ENCODE measurements at places on chromosomes 11 and 22.

- no peak for DNase-seq
Observed at GRCh38 chr22:20080445-20080775, 369 bp downstream of the DGCR8 start.

GRCh38 chr11:65448074-65448417, 25.4 kb downstream of the NEAT1 start:
- DNase-seq = no peak

GRCh38 chr11:20881328-20882079, 212.1 kb downstream of the NELL1 start:
- no peak for DNase-seq

DNA sequence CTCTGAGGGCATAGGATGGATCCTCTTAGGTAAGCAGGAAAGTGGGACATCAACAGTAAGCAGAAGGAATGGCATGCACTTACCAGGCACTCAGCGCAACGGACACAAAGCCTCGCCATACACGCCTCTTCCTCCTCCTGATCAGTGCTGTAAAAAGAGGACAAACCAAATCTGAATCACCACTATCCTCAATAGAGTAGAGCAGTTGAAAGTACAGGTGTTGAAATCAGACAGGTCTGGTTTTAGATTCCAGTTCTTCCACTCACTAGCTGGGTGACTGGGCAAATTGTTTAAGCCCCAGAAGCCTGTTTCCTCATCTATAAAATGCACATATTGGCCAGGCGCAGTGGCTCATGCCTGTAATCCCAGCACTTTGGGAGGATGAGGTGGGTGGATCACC, 8.6 kb upstream of the JAML start:
- no peak for DNase-seq

- no peak for DNase-seq
Observed at GRCh38 chr11:77525455-77526091, 51.7 kb upstream of the PAK1 start.

DNA sequence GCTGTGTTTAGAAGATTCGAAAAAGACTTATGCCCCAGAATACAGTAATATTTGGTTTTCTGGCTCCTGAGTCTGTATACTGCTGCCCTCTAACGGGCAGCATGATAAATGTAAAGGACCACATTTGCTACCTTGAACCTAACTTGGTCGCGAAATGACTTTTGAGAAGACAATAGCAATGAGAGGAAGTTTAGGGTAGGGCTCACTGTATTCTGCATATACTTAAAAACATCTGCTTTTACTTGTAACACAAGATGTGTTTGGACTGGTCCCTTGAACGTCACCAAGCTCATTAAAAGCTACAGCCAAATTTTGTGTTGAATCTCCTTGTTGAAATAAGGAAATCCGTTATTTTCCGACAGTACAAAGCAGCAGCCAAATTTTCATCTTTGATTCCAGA, 309.1 kb downstream of the SWAP70 start:
- DNase-seq = peak; percentile 49

GRCh38 chr11:35892166-35892565, 51.7 kb upstream of the LDLRAD3 start:
- no peak for DNase-seq

- DNase-seq = no peak
Observed at GRCh38 chr22:31102441-31103081, 4.8 kb downstream of the SELENOM start.

GRCh38 chr11:82765466-82766034, 31.9 kb upstream of the FAM181B start:
- DNase-seq = no peak

GRCh38 chr11:73267906-73268540, 4.1 kb upstream of the P2RY6 start:
- DNase-seq = no peak

DNA sequence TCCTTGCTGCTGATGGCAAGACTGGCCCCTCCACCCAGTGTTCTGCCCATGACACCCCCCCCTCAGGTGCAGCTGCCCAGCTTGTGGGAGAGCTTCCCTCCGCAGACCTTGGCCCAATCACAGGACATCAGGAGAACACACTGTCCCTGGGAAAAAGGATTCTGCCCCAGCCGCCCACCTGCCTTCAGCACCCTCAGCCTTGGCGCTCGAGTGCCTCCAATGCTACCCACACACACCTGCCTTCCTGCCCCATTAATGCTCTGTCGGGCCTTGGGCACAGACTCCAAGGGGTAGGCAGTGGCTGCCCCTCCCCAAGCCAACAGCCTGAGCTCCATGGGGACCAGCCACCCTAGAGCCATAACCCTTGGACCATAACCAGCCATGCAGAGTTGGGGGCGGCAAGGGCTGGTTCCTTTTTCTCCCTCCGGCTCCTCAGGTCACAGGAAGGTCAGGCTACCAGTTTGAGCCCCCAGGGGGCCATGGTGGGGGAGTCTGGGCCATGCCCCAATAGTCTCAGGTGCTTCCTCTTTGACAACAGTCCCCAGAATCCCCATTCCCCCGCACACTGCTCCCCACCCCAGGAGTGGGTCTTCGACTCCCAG, 1.3 kb upstream of the ZNF70 start:
- DNase-seq = no peak

- no peak for DNase-seq
Observed at GRCh38 chr11:46733234-46733633, 14.2 kb downstream of the F2 start.

DNA sequence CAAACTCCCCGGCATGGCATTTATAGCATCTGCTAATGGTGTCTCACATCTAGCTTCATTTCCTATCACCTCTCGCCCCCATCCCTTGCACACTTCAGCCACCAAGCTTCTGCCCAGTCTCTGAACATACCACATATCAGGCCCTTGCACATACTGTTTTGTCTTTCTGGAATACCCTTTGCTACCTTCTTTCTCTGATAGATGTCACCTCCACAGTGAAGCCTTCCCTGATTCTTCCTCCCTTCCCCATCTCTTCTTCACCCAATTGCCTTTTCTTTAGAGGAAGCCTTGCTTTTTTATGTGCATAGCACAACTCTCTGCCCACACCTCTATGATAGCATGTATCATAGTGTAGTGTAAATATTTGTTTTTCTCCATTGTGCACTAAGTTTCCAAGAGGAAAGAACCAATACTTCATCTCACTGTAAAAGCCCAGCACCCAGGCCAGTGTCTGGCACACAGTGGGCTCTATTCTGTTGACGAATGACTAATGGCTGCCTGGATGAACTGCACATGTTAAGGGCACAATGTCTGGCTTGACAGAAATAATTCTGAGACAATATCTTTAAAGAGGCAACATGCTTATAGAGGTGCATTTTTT, 27.8 kb downstream of the P4HA3 start:
- DNase-seq = no peak

- DNase-seq = no peak
Observed at GRCh38 chr22:42056757-42057511, 13.7 kb downstream of the NAGA start.

DNA sequence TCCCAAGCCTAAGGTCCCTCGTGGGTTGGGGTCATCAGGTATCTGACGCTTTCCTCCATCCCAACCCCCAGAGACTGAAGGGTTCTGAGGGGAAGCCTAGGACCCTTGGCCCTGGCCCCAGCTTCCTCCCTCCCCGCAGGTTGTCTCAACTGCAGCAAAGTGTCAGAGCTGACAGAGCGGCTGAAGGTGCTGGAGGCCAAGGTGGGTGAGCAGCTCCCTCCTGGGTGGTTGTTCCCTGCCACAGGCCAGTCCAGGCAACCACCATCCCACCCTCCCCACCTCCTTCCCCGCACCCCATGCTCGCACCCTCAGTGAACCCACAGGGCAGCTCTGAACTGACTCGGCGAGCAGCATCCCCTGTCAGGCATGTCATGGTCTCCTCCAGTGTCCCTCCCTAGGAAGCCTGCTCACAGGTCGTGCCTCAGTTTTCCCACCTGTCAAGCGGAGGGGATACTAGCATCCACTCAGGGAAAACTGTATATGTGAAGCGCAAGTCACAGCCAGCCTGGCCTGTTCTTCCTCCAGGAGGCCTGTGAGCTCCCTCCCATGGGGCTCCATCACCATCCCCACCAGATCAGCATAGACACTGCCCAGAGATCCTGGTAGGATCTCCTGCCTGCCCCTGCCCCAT, 20.8 kb downstream of the EMID1 start:
- DNase-seq = no peak

- DNase-seq = no peak
Observed at GRCh38 chr22:47163481-47163855, 401.0 kb downstream of the TBC1D22A start.

DNA sequence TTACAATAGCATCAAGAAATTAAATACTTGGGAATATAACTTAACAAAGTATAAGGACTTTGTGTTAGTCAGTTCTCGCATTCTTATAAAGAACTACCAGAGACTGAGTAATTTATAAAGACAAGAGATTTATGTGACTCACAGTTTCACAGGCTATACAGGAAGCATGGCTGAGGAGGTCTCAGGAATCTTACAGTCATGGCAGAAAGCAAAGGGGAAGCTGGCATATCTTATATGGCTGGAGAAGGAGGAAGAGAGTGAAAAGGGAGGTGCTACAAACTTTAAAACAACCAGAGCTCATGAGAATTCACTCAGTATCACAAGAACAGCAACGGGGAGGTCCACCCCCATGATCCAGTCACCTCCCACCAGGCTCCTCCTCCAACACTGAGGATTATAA, 32.0 kb upstream of the CCDC134 start:
- no peak for DNase-seq

- no peak for DNase-seq
Observed at GRCh38 chr11:59158206-59159068, 13.5 kb upstream of the DTX4 start.

- DNase-seq = no peak
Observed at GRCh38 chr22:35563211-35563610, 22.6 kb downstream of the RASD2 start.

- no peak for DNase-seq
Observed at GRCh38 chr11:83033972-83034672, 37.6 kb downstream of the RAB30 start.

DNA sequence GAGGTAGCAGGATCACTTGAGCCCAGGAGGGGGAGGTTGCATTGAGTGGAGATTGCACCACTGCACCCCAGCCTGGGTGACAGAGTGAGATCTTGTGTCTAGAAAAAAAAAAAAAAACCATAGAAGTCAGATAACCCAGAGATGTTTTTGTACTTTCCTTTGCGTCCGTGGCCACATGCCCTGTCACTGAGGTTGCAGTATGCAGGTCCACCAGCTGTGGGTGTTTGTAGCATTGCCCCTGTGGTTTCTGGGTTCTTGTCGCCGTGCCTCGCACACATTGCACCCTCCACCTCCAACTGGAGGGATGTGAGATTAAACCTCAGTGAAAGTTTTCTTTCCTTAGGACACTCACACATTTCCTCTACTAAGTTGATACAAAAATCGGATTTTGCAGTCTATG, 70.3 kb downstream of the TNRC6B start:
- no peak for DNase-seq
